Mesangial cell (primary cell): ENCODE measurements at places on chromosomes 12 and 14. TPM values are rescaled to one million over a fixed set of nuclear protein-coding genes. Genes with fewer than 3 reads are reported as not detected.

The CERS5 gene
- 30.5 and 38.8 TPM in 2 replicates for total RNA-seq

The NR4A1 gene
- total RNA-seq = 3.8 and 6.4 TPM in 2 replicates

The PLBD1 gene
- total RNA-seq = 4.7 and 15.7 TPM in 2 replicates

The CNTN1 gene
- total RNA-seq = 2.4 and 2.7 TPM in 2 replicates

The RBP5 gene
- total RNA-seq = not detected in 2 replicates

The LTB4R gene
- 0.98 and 1.9 TPM in 2 replicates for total RNA-seq

The HPD gene
- total RNA-seq = not detected in 2 replicates

The REM2 gene
- 0.33 and 0.38 TPM in 2 replicates for total RNA-seq

The TMCC3 gene
- total RNA-seq = 4.9 TPM in 2 replicates

The TAS2R14 gene
- 0.16 and 2.2 TPM in 2 replicates for total RNA-seq

The RERG gene
- total RNA-seq = 5.7 and 14.6 TPM in 2 replicates

The ETV6 gene
- total RNA-seq = 11.2 and 17.7 TPM in 2 replicates

The NUDT14 gene
- total RNA-seq = 13.2 and 43.9 TPM in 2 replicates

The GPR135 gene
- 1.1 and 2.8 TPM in 2 replicates for total RNA-seq

The DAO gene
- total RNA-seq = not detected in 2 replicates

The DPPA3 gene
- not detected in 2 replicates for total RNA-seq

The LGR5 gene
- not detected in 2 replicates for total RNA-seq

The GNB3 gene
- 0.51 and 1.5 TPM in 2 replicates for total RNA-seq

The ARL1 gene
- total RNA-seq = 42.4 and 60.6 TPM in 2 replicates

The EXD2 gene
- 10.9 and 19.4 TPM in 2 replicates for total RNA-seq

The DCN gene
- 110 and 498 TPM in 2 replicates for total RNA-seq

The GOLGA3 gene
- total RNA-seq = 49.3 and 62.2 TPM in 2 replicates

The AMIGO2 gene
- 146 and 261 TPM in 2 replicates for total RNA-seq

The ESPL1 gene
- 1.3 and 26.6 TPM in 2 replicates for total RNA-seq
